ENCODE measurements at places on chromosomes 6 and 20. TPM values are rescaled to one million over a fixed set of nuclear protein-coding genes. Genes with fewer than 3 reads are reported as not detected.

GRCh38 chr6:149140910-149141290, 176.6 kb upstream of the TAB2 start:
- DNase-seq: no peak

DNA sequence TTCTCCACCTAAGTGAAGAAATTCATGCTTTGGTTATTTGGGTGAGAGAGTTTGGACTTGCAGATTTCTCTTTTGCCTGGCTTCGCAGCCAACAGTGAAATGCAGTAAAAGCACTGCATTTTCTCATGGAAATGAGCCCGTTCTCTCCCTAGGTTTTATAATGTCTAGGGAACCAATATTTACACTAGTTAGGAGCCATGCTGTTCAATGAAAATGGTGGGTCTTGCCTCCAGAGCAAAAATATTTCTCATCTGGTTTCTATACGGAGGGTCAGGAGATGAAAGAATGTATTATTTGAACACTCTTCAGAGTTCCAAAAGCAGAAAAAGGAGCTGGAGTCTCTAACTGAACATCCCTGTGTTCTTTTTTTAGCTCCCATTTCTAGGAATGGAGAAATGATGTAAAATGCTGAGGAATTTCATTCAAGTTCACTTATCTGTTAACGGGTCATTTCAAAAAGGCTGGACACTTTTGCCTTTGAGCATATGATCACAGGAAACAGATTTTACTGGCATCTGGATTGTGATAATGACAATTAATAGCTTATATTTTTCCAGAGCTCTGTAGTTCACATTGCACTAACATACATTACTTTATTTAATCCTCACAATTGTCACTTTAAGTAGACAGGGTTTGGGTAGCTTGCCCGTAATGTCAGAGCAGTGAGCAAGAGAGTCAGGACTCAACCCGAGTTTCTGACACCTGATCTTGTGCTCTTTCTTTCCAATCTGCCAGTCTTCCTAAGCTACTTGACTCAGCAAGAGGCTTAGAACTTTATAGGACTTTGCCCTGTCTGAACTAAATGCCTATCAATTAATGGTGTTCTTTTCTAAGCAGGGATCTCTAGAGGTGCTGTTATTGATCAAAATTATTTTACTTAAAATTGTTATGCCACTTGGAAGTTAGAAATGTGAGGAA, 78.0 kb downstream of the PPP1R14C start:
- DNase-seq: no peak

DNA sequence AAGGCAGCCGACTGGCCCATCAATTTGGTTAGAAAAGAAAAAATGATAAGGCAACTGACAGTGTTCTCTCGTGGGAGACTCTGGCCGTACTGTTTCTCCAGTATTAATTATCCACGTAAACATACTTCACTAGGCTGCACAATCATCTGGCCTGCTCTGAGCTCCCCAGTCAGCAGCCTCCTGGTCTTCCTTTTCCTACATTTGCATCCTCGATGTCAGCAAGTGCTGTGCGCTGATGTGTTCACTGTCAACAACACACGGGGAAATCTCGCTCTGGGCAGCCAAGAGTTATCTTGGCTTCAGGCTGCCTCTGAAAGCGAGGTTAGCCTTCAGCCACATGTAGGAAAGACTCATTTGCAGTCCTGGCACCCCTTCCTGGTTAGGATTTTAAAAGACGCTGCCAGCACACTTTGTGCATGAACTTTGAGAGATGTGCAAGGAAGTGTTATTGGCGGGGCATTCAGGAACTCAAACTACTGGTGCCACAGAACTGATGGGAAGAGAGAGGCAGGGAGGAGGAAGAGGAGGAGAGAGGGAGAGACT, 460.5 kb upstream of the ARID1B start:
- DNase-seq: no peak

The STMND1 gene
- total RNA-seq: 0.98 TPM

GRCh38 chr6:168147205-168147738, 68.3 kb upstream of the FRMD1 start:
- DNase-seq: no peak

GRCh38 chr6:1585669-1586049, 24.1 kb upstream of the FOXC1 start:
- DNase-seq: no peak

The COL11A2 gene
- 1.0 TPM for total RNA-seq

- DNase-seq: no peak
Measured at GRCh38 chr6:134351615-134352474, 33.9 kb upstream of the SGK1 start.

DNA sequence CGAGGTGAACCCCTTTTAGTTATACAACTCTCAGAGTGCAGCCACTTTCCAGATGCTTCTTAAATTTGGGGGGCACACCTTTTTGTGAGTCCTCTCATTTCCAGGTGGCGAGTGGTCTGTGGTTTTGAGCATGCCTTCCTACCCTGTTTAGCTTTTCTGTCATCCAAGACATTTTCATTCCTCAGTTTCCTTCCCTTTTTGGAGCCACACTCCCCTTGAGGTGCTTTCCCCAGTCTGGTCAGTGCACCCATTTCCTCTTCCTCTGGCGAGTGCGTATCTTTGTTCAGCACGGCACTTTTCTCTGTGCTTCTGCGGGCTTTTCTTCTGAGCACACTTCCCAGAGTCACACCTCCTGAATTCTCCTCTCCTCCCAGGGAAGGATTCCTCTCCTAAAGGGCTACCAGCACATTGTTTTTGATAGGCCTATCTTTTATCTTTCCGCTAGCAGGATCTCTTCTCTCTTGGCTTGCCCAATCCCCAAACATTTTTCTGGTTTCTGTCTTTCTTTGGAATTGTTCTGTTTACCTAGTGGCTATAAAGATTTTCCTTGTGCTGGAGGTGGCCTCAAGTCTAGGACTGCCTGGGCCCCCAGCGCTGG, 1.4 kb downstream of the PHF20 start:
- DNase-seq: peak; percentile 30
